ENCODE measurements at places on chromosomes 13 and 19.
A peak's percentile ranks its signal among the peaks of the same experiment; 100 is the strongest.

- H3K36me3 ChIP-seq = peaks cover 54% of the 10 kb centered on the region
- H3K27ac ChIP-seq = no peak overlapping the region
- peaks cover 23% of the 10 kb centered on the region for H3K4me1 ChIP-seq
- no peaks in the 10 kb centered on the region for H3K27me3 ChIP-seq
- no peak overlapping the region for H3K4me3 ChIP-seq
- no peak for DNase-seq
Measured at GRCh38 chr19:6260912-6261650, 18.7 kb downstream of the MLLT1 start.

GRCh38 chr19:53647792-53648191 is 16.0 kb downstream of the DPRX start:
- H3K36me3 ChIP-seq = peaks cover 2% of the 10 kb centered on the region
- H3K4me1 ChIP-seq = no peaks in the 10 kb centered on the region
- no peaks in the 10 kb centered on the region for H3K27me3 ChIP-seq
- no peak overlapping the region for H3K4me3 ChIP-seq

DNA sequence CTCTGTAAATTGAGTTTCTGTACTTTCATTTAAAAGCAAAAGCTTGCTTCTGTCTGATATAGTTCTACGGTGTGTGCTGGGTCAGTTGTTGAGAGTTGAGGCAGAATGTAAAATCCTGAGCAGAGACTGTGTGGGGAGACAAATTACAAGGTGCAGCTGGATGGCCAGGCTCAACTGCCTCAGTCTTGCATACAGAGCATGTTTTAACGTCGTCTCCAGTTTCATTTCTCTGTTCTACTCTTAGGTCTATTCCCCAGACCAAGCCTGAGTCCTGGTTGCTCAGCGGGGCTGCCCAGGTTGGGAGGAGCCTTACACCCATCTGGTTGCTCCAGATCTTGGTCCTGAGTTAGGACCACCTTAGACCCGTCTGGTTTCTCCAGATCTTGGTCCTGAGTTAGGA is 54.4 kb upstream of the MEDAG start:
- H3K27ac ChIP-seq = no peak overlapping the region
- H3K36me3 ChIP-seq = no peaks in the 10 kb centered on the region
- H3K4me1 ChIP-seq = peaks cover 15% of the 10 kb centered on the region
- DNase-seq = peak; percentile 19
- no peak overlapping the region for H3K4me3 ChIP-seq

DNA sequence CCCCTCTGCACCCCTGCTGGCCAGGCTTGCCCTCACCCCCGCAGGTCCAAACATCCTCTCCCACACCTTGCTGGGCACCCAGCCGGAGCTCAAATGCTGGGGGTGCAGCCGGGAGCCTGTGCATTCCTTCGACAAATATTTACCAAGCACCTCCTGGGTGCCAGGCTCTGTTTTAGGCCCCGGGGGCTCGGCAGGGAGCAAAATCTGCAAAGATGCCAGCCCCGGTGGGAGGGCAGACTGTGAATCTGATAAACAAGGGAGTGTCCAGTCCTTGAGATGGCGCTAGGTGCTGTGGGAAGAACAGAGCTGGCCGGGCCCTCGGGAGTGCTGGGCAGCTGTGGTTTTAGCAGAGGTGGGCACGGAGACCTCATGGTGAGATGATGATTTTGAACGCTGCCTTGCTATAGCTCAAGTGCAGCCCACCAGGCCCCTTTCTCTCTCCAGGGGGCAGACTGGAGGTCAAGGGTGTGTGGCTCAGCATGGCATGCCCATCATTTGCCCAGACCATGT is 10.6 kb downstream of the NFIX start:
- H3K27me3 ChIP-seq = peaks cover 40% of the 10 kb centered on the region
- peaks cover 10% of the 10 kb centered on the region for H3K4me1 ChIP-seq
- peak overlapping the region; percentile 71 for H3K27ac ChIP-seq
- no peaks in the 10 kb centered on the region for H3K36me3 ChIP-seq
- no peak for DNase-seq

DNA sequence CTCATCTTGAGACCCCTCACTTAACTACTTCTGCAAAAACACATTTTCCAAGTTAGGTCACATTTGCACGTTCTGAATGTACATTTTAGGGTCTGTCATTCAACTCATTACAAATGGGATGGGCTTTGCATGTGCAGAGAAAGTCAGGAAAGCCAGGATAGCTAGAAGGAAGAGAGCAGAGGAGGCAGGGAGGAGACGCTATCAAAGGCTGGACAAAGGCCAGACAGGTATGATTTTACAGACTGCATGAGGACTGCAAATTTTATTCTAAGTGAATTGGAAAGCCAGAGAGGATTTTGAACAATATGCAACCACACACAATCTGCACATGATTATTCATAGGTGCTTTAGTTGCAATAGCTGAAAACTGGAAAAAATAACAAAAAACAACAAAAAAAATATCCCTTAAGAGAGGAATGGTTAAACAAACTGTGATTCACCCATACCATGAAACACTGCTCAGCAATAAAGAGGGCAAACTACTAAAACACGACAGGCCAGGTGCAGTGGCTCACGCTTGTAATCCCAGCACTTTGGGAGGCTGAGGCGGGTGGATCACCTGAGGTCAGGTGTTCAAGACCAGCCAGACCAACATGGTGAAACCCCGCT is 21.1 kb downstream of the SYDE1 start:
- peaks cover 1% of the 10 kb centered on the region for H3K36me3 ChIP-seq
- no peak for DNase-seq
- H3K4me1 ChIP-seq = peaks cover 8% of the 10 kb centered on the region
- H3K27me3 ChIP-seq = peaks cover 9% of the 10 kb centered on the region

GRCh38 chr19:51721905-51722304 is 1.9 kb downstream of the HAS1 start:
- H3K27ac ChIP-seq = no peak overlapping the region
- peaks cover 4% of the 10 kb centered on the region for H3K4me1 ChIP-seq
- peaks cover 44% of the 10 kb centered on the region for H3K27me3 ChIP-seq
- H3K4me3 ChIP-seq = no peak overlapping the region
- no peak for DNase-seq

DNA sequence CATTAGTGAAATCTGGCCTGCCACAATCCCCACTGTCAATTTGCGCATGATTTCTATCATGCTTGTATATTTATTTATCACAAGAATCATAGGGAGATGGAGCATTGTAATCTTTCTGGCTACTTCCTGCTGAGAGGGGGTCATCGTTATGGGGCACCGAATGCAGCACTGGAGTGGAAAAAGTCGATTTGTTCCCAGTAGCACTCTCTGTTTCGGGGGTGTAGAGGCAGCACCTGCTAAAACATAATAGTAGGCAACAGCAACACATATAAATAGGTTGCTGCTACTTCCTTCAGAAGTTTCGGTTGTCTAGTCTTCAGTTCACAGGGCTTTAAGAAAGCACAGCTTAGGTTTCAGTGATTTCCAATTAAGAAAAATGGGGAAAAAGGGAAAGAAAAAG is 23.4 kb upstream of the CEACAM21 start:
- no peak for DNase-seq
- H3K36me3 ChIP-seq = peaks cover 36% of the 10 kb centered on the region
- peak overlapping the region; percentile 99 for H3K27ac ChIP-seq

- H3K4me1 ChIP-seq = peaks cover 6% of the 10 kb centered on the region
- H3K4me3 ChIP-seq = no peak overlapping the region
- no peak overlapping the region for H3K27ac ChIP-seq
- no peaks in the 10 kb centered on the region for H3K36me3 ChIP-seq
- H3K27me3 ChIP-seq = peaks cover 9% of the 10 kb centered on the region
Measured at GRCh38 chr13:97848886-97849285, 104.6 kb upstream of the IPO5 start.

GRCh38 chr19:28208745-28209144 is 1004.2 kb downstream of the UQCRFS1 start:
- DNase-seq = no peak
- H3K36me3 ChIP-seq = no peaks in the 10 kb centered on the region
- H3K4me3 ChIP-seq = no peak overlapping the region

DNA sequence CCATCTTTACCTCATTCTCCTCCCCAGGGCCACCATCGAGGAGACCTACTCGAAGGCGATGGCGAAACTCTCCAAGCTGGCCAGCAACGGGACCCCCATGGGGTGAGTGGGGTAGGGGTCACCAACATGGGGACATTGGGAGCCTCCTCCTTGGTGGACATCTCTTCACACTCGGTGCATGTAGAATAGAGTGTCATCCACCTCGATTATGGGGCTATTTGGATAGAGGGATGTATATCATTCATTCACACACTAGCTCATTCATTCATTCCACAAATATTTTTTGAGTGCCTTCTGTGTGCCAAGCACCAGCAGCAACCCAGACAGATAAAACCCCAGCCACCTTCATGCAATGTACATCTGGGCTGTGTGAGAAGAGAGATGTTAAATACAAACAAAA is 13.1 kb downstream of the FCHO1 start:
- H3K4me3 ChIP-seq = no peak overlapping the region
- H3K27me3 ChIP-seq = no peaks in the 10 kb centered on the region
- H3K4me1 ChIP-seq = peaks cover 29% of the 10 kb centered on the region
- DNase-seq = no peak
- peaks cover 52% of the 10 kb centered on the region for H3K36me3 ChIP-seq
- H3K27ac ChIP-seq = no peak overlapping the region

DNA sequence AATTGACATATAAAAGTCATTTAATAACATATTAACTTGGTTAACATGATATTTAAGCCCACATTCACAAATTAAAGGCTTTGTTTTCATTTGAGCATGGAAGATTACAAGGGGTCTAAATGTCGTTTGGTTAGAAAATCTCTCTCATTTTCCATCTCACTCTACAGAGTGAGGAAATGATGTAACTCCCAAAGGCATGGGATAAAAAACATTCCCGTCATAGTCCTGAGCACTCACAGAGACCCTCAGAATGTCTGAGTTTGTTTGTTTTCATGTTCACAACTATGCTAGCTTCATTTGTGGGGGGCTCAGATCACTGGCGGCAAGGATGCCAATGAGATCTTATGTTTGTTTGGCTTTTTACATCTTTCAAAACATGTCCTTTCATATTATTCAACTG is 307.5 kb downstream of the TBC1D4 start:
- no peaks in the 10 kb centered on the region for H3K4me1 ChIP-seq
- no peak overlapping the region for H3K27ac ChIP-seq
- H3K36me3 ChIP-seq = no peaks in the 10 kb centered on the region
- H3K4me3 ChIP-seq = no peak overlapping the region
- DNase-seq = no peak
- no peaks in the 10 kb centered on the region for H3K27me3 ChIP-seq

DNA sequence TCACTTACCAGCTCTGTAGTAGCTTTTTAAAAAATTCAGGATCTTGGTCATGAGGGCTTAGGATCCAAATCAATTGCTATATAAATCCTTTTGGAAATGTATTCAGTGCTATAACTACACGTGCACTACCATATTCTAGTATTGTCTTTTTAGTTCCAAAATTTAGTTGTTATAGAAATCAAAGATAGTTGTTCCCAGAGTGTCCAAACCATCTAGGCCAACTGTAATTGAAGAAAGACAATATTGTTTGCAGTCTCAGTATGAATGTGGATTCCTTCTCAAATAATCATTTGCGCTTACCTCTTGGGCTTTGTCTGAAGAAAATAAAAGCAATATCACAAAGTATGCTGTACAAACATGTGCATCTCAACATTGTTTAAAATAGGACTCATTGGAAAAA is 184.1 kb upstream of the EDNRB start:
- no peak overlapping the region for H3K4me3 ChIP-seq
- H3K27ac ChIP-seq = no peak overlapping the region
- no peaks in the 10 kb centered on the region for H3K36me3 ChIP-seq

- no peak overlapping the region for H3K27ac ChIP-seq
- no peak for DNase-seq
- H3K4me1 ChIP-seq = peaks cover 5% of the 10 kb centered on the region
- H3K36me3 ChIP-seq = no peaks in the 10 kb centered on the region
- H3K4me3 ChIP-seq = no peak overlapping the region
Measured at GRCh38 chr13:24004971-24005370, 107.7 kb upstream of the C1QTNF9B start.

DNA sequence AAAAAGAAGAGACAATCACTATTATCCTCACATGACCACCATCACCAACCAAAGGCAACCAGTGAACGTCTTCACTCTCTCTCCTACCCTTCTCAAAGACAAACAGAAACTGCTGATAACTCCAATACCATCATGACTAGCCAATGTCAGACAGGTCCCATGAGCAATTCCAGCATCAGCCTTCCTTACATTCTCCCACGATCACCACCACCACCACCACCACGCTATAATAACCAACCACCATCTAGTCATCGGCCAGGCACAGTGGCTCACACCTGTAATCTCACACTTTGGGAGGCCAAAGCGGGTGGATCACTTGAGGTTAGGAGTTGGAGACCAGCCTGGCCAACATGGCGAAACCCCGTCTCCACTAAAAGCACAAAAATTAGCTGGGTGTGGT is 3.9 kb downstream of the MYO1F start:
- DNase-seq = no peak
- no peak overlapping the region for H3K27ac ChIP-seq
- H3K4me1 ChIP-seq = peaks cover 41% of the 10 kb centered on the region
- no peak overlapping the region for H3K4me3 ChIP-seq
- H3K27me3 ChIP-seq = no peaks in the 10 kb centered on the region
- H3K36me3 ChIP-seq = peaks cover 14% of the 10 kb centered on the region

- peaks cover 48% of the 10 kb centered on the region for H3K27me3 ChIP-seq
- peaks cover 8% of the 10 kb centered on the region for H3K4me1 ChIP-seq
- H3K27ac ChIP-seq = no peak overlapping the region
- H3K36me3 ChIP-seq = no peaks in the 10 kb centered on the region
- no peak for DNase-seq
Measured at GRCh38 chr19:7494416-7495098, 5.7 kb upstream of the PEX11G start.

DNA sequence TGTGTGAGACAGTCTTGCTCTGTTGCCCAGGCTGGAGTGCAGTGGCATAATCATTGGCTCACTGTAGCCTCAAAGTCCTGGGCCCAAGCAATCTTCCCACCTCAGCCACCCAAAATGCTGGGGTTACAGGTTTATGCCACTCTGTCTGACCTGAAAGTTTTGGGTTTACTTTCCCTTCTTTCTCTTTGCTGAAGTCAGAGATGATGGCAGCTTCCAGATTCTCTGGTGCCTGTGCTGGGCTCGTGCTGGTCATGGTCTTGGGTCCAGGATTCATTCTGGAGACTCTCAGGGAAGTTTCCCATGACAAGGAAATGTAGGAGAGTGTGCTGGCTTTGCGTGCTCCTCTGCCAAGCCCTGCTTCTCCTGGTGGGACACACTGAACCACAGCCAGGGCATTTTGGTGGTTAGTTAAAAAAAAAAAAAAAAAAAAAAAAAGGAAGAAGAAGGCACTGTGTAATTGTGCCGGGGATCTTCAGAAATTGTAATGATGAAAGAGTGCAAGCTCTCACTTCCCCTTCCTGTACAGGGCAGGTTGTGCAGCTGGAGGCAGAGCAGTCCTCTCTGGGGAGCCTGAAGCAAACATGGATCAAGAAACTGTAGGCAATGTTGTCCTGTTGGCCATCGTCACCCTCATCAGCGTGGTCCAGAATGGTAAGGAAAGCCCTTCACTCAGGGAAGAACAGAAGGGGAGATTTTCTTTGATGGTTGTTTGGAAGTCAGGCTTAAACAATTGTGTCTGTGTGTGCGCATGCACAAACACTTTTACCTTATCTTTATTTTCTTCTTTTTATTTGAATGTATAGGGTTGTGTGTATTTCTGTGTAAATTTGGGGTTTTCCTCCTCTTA is at the start of gene ALOX5AP:
Gene ALOX5AP (plus strand): TSS at position 519 of the 847 bp plus-strand sequence. CDS start 63 bp downstream, at position 582.
- peaks cover 69% of the 10 kb centered on the region for H3K4me1 ChIP-seq
- H3K27me3 ChIP-seq = no peaks in the 10 kb centered on the region
- H3K27ac ChIP-seq = peak within 1 kb of the TSS; percentile 96
- H3K4me3 ChIP-seq = peak within 1 kb of the TSS; percentile 76
- DNase-seq = peak; percentile 70
- no peaks in the 10 kb centered on the region for H3K36me3 ChIP-seq

GRCh38 chr13:94248454-94249228 is 230.8 kb downstream of the DCT start:
- peaks cover 1% of the 10 kb centered on the region for H3K4me1 ChIP-seq
- no peaks in the 10 kb centered on the region for H3K27me3 ChIP-seq
- DNase-seq = no peak
- H3K36me3 ChIP-seq = no peaks in the 10 kb centered on the region
- H3K4me3 ChIP-seq = no peak overlapping the region
